ENCODE measurements at places on chromosomes 6 and 20. TPM values are rescaled to one million over a fixed set of nuclear protein-coding genes. Genes with fewer than 3 reads are reported as not detected.

CRISP3 gene
- 100 TPM for total RNA-seq

ISM1 gene
- 7.6 TPM for total RNA-seq

ERVFRD-1 gene
- 0.10 TPM for total RNA-seq

DNA sequence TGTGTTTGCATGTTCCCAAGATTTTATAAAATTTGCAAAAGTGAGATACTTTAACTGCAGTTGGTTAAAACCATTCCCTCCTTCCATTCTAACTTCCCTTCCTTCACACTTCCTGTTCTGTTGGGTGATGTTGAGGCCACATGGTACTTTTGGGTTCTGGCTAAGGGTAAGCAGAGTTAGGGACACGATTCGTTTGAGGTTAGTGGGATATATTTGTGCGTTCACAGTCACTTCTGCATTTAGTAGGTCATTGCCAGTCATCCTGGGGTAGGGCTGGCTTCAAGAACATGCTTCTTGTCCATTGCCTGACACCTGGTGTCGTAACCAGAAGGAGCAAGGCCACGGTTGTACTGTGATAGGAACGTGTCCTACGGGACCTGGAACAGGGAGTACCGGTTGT lies 340.1 kb downstream of the ZFAND3 start:
- no peak for DNase-seq

DNA sequence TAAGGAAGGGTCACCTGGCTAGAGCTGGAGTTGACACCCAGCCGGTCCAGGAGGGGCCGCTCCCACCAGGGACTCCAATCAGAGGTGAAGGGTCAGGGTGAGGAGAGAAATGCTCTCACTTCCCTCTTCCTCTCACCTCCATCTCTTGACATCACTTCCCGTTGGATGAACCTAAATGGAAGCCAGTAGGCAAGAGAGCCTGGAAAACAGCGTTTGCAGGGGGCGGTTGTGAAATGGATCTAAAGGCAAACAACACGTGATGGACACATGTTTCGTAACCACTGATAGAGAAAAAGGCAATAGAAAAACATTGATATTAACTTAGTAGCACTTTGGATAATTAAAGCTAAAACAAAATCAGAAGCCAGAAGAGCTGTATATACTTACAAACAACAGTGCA lies 105.6 kb upstream of the FOXA2 start:
- DNase-seq: no peak
